SJCRH30 (cell line): ENCODE measurements at places on chromosomes 5 and 9.

GRCh38 chr5:113344973-113345940, 89.5 kb downstream of the TSSK1B start:
- no peak for DNase-seq

- DNase-seq = no peak
These were observed 30.0 kb downstream of the FGD3 start for GRCh38 chr9:92977279-92977678.

DNA sequence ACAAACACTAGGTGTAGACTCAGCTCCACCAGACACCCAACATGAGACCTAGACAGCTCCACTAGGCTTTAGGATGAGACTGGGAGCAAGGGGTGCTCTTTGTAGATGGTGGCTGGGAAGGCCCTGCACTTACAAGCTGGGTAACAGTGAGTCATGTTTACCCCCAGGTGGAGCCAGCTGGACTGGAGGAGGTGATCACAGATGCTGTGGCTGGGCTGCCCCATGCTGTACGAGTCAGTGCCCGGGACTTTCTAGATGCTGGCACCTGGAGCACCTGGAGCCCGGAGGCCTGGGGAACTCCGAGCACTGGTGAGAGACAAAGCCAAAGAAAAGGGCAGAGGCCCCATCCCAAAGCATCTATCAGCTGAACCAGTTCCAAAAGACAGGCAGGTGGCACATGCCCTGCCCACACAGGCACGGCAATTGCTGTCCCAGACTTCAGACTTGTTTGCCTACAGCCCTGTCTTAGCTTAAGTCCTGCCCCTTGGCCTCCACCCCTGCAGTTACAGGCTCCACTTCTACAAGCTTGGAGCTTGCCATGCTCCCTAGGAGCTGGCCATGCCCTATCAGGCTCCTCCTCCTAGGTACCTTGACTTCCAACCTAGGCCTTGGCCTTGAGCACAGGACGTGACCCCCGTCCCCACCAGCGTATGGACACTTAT, 2.7 kb downstream of the CCL27 start:
- no peak for DNase-seq

- DNase-seq = no peak
These were observed 607 bp downstream of the SPEF2 start for GRCh38 chr5:35618304-35618636.

GRCh38 chr9:108784998-108785397, 70.8 kb downstream of the ACTL7B start:
- no peak for DNase-seq

DNA sequence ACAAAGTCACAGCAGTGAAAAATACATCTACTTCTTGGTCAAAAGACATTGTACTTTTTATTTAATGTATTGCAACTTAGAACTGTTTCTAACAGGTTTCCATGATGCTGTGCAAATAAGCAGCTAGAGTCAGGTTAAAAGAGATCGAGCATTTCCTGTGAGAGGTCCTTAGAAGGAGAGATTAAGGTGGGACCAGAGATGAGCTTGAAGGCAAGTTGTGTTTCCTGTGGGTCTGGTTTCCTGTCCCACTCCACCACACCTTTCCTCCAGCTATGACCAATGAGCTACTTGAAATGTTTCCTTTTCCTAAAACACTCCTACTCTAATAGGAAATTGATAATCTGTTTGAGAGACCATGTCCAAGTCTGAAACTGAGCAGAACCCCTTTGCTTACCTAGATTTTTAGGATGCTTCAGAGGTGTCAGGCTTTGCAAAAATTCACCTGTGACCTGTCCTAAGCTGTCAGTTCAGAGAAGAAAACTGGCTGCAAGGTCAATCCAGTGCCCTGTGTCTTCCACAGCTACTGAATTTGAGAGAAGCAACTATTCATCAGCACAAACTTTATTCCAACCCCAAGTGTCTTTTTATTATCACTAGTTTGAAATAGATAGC, 13.1 kb upstream of the RLN1 start:
- no peak for DNase-seq

- DNase-seq = no peak
These were observed 11.1 kb downstream of the GAPVD1 start for GRCh38 chr9:125272697-125273096.

GRCh38 chr5:102799017-102799416, 43.9 kb downstream of the PAM start:
- DNase-seq = no peak

GRCh38 chr5:67774786-67775185, 440.8 kb upstream of the PIK3R1 start:
- no peak for DNase-seq

DNA sequence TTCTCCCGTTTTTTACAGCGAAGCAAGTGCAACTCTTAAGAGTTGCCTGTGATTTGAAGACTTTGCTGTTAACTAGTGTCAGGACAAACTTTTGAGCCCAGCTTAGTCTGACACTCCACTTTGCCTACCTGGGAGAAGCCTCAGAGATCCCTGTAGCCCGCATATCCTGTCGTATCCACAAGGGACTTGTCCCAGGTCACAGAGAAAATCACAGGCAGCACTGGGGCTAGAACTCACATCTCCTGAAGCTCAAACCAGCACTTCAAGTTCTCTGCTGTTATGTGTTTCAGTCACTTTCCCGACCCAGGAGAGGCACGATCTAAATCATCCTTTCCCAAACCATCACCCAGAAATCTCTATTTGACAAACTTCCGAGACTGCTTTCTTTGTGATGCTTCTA, 584.5 kb downstream of the ACTL7B start:
- DNase-seq = no peak

DNA sequence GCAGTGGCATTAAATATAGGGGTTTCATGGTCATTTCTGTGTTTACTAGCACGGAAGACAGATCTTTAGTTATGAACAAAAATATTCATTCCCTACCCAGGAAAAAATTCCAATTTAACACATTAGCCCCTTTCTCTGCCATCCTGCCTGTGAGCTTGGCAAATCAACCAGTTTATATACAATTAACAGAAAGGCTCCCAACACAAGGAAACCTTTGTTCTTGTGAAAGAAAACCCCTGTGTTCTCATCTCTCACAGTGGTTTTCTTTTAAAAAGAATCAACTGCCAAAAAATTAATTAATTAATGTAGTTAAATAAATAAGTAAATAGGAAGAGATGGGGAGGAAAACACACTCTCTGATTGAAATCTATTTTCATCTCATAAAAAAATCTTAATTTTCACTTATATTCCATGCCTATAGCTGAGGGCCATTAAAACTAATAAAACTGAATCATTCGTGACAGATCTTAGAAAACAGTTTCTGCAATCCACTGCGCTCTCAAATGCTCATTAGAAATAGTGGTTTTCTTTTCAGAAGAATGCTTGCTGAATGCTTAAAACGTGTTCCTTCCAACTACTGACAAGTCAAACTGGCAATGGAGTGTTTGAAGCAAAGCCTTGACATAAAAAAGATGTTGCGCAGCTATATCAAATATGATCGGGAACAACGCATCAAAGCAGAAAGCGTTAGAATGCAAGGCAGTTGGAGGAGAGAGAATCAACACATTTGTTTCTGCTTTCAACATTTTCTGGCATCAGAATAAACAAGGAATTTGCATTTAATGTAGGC, 387.7 kb downstream of the TLR4 start:
- peak; percentile 9 for DNase-seq

- DNase-seq = no peak
These were observed 238.3 kb downstream of the NPR3 start for GRCh38 chr5:32949286-32949970.

DNA sequence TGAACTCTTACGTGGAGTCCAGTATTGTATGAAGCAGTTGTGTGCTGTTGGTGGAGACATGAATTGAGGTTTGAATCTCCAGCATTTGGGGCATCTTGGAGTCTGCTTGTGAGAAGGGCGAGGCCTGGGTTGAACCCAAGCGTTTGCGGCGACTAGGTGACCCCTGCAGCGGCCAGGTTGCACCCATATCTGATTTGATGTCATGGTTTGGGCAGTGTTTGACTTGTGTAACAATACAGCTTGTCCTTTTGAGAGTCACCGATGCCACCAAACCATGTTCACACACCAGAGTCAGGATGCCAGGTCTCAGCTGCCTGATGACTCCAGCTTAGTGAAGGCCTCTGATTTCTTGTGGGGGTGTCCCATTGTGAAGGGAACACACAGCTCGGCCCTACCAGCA, 2.1 kb downstream of the TRAF2 start:
- no peak for DNase-seq

DNA sequence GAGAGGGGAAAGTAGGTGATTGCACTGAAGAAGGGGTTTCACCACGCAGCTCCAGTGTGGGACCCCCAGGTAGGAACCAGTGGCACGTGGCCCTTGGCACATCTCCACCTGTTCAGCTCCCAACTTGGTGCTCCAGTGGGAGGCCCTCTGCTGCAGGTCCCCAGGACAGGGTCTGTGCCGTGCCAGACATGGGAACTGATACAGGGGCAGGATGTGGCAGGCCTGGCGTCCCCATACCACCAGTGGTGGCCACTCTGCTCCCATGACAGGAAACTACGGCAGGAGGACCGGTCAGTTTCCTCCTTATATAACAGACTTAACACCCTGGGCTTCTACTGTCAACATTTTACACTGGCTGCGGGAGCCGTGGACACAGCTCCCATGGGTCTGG, 67.3 kb downstream of the PSMB7 start:
- DNase-seq = no peak

GRCh38 chr9:137547687-137548543, 2.3 kb downstream of the PNPLA7 start:
- no peak for DNase-seq

GRCh38 chr5:5572976-5573797, 150.7 kb downstream of the ICE1 start:
- no peak for DNase-seq

DNA sequence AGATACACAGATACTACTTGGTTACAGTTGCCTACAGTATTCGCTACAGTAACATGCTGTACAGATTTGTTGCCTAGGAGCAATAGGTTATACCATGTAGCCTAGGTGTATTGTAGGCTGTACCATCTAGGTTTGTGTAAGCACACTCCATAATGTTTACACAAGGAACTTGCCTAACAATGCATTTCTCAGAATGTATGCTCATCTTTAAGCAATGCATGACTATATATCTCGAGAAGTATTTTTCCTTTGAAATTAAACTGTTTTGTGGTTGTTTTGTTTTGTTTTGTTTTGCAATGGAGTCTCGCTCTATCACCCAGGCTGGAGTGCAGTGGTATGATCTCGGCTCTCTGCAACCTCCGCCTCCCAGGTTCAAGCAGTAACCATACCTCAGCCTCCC, 25.3 kb downstream of the LRRC70 start:
- DNase-seq = no peak

GRCh38 chr9:77956555-77956954, 75.1 kb downstream of the GNAQ start:
- DNase-seq = no peak

DNA sequence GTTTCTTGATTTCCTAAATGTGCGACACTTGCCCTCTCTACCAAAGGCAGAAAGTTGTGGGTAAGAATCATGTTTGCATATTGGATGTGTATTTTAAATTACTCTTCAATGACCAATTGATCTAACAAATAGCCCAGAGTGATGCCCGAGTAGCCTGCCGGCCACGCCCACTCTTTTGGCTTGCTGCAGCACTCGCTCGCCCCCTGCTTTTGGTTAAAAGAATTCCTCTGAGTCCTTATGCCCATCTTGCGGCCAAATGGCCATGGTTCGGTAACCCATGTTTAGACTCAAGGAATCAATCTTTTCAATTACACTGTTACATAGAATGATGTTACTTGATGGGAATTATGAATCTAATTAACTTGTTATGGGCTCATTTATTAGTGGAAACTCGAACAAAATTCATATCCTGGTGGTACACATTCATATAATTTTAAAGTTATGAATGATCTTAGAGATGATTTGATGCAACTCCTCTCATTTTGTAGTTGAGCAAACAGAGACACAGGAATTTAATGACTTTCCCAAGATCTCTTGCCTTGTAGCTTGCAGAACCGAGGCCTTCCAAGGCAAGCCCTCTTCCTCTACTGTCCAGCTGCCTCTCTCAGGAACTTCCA, 36.5 kb downstream of the PPIC start:
- DNase-seq = no peak

GRCh38 chr5:1594357-1595106, 70.8 kb upstream of the LPCAT1 start:
- DNase-seq = no peak

GRCh38 chr5:156595132-156595787, 254.8 kb upstream of the PPP1R2B start:
- DNase-seq = peak; percentile 9

- DNase-seq = peak; percentile 45
These were observed 279.9 kb downstream of the ENC1 start for GRCh38 chr5:74360535-74361210.

- DNase-seq = peak; percentile 94
These were observed 6.9 kb upstream of the WDR5 start for GRCh38 chr9:134128727-134129679.

GRCh38 chr5:158765407-158765806, 334.3 kb downstream of the EBF1 start:
- no peak for DNase-seq

GRCh38 chr5:131751506-131751905, 45.3 kb downstream of the FNIP1 start:
- no peak for DNase-seq

- peak; percentile 75 for DNase-seq
These were observed 686.5 kb upstream of the DMAC1 start for GRCh38 chr9:8486095-8486494.

DNA sequence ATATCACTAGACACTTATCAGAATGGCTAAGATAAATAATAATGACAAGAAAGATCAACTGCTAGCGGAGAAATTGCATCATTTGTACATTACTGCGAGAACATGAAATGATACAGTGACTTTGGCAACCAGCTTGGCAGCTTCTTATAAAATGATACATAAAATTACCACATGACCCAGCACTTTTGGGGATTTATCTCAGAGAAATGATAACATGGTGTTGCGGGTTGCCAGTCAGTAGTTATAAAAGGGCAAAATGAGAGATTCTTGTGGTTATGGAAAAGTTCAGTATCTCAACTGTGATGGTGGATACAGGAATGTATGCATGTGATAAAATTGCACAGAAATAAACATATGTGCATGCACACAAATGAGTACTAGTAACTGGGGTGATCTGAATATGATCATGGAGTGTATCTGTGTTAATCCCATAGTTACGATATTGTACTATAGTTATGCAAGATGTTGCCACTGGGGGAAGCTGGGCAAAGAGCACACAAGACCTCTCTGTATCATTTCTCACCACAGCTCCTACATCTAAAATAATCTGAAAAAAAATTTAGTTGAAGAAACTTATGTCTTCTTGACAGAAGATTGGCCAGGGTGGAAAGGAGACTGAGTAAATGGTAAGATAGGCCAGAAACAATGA, 128.9 kb downstream of the NXNL2 start:
- no peak for DNase-seq

GRCh38 chr9:29691758-29692407, 2118.6 kb upstream of the C9orf72 start:
- DNase-seq = peak; percentile 33

DNA sequence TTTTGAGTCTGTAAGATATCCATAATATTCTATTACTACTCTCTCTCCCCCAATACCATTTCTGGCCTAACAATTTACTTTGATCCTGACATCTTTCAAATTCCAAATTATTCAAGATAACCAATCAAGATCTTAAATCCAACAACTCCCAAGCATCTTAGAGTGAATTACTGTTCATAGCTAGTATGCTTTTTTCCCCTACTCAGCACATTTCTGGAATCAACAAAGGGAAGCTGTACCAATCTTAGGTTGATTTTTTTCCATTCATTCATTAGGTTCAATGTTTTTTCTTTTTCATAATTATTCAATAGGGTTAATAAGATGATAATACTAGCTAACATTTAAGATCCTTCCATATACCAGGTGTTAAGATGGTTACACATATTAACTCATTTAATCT, 50.3 kb upstream of the MTMR12 start:
- no peak for DNase-seq
